ENCODE measurements at places on chromosomes 7 and 10.
A peak's percentile ranks its signal among the peaks of the same experiment; 100 is the strongest.

GRCh38 chr7:101410743-101411507, 48.2 kb downstream of the COL26A1 start:
- peak; percentile 83 for DNase-seq

DNA sequence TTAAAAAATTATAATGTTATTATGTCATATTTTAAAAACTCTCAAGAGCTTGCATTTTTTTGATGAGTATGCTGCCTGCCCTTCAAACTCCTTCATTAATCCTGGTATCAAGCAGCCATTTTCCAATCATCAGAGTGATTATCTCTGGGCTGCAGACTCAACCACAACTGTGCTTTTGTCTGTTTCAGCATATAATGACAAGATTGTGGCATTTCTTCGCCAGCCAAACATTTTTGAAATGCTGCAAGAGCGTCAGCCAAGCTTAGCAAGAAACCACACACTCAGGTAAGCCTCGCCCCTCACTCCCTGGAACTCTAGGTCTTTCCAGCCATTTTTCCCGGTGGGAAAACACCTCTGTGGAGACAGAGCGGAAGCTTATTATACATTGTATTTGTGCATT, 90.0 kb upstream of the STK17A start:
- DNase-seq = no peak

- no peak for DNase-seq
Measured at GRCh38 chr7:18405726-18406125, 89.8 kb upstream of the HDAC9 start.

GRCh38 chr10:101745074-101745696, 30.7 kb downstream of the FGF8 start:
- DNase-seq = no peak

- DNase-seq = no peak
Measured at GRCh38 chr10:43965033-43965917, 316.6 kb upstream of the ZNF32 start.

GRCh38 chr10:114544045-114544659, 113.9 kb downstream of the ABLIM1 start:
- no peak for DNase-seq

DNA sequence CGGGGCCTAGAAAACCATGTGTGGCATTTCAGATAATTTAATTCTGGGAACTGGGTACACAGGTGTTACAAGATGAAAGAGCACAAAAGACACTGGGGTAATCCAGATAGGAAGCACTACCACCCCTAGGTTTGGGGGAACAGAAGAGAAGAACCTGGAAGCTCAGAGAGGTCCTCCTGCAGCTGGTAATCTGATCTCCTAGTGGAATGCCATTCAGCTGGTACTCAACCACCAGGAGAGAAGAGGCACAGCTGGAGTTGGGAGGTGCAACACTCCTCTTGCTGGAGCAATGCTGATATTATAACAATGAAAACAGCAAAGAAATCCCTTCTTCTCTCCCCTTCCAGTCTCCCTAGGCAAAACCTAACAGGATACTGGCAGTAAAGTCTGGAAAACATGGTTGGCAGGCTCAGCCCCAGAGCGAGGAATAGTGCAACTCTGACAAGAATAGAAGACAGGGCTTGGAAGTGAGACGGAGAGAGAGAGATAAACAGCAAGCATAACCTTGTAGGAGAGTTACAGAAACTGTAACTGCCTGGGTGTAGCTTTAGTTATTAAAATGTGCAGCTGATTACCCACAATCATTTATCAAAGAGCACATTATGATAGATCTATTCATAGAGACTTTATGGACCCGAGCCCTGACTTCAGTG, 35.0 kb downstream of the NRF1 start:
- DNase-seq = no peak

GRCh38 chr7:1460821-1461645, 1.8 kb upstream of the MICALL2 start:
- DNase-seq = no peak

GRCh38 chr7:19958309-19958896, 185.0 kb upstream of the TMEM196 start:
- DNase-seq = no peak

- DNase-seq = no peak
Measured at GRCh38 chr7:113085781-113086390, 741 bp downstream of the GPR85 start.

GRCh38 chr7:2237109-2237602, 4.4 kb upstream of the MAD1L1 start:
- DNase-seq = no peak

DNA sequence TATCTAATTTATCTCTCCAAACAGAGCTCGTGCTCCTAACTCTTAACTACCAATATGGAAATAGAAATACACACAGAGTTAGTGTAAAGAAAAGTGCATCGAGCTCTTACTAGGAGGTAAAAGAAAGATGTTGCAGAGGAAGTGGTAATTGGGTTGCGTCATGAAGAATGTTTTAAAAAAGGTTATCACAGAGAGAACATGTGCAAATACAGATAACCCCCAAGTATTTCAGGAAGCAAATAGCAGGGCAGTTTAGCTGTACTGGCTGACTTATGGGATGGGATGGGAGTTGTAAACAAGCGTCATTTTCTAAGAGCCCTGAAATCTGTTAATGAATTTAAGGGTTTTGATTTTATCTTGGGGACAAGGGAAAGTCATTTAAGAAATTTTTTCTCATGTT, 153.9 kb downstream of the AGMO start:
- no peak for DNase-seq

DNA sequence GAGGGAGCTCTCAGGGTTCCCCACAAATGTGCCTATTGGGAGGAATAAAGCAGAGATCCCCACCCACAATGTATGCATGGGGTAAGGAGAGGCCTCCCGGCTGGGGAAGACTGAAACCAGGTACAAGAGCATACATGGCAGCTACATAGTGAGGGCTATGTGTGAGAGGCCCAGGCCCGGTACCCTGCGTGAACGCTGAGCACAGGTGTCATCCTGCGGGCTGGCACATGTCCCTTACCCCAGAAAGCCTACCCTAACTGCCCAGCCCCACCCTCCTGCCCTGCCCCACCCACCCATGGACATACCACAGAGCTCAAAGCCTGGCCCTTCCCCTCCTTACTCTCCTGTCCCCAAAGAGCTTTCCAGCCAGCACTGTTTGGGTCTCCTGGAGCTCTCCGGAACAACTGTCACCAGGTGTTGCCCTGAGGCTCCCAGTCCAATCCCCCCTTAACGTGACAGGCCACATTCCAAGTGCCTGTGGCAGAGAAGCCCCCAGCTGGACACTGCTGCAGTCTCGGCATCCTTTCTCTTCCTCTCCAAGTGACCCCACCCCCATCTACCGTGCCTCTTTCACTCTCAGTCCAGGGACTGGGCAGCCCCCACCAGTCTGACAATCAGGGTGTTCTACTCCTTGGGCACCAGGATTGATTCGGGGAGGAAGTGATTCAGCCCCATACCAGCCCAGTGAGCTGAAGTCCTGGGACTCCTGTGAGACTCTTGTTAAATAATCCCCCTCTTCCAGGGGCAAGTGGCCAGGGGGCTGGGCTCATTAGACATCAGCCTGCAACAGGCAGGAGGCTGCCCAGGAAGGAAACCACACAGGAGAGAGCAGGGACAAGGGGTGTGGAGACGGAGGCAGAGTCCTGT, 19.6 kb downstream of the GRID1 start:
- DNase-seq = no peak

GRCh38 chr10:50613150-50613549, 10.6 kb downstream of the SGMS1 start:
- no peak for DNase-seq

DNA sequence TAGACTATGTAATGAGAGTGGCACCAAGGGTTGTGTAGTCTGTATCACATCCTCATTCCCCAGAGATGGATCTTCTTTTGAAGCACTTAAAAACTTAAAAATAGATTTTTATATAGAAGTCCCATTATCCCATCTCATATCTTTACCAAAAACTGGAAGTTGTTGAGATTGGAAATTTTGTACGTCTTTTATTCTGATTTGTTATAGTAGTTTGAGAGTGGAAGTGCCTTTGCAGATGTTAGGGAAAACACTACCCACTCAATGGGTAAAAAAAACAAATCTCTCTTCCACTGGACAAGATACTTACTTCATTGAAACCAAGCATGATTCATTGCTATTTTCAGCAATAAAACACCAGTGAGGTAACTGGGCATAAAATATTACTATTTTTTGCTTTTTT, 184.4 kb downstream of the MACC1 start:
- DNase-seq = no peak

- no peak for DNase-seq
Measured at GRCh38 chr10:6030217-6030616, 31.9 kb downstream of the IL2RA start.

DNA sequence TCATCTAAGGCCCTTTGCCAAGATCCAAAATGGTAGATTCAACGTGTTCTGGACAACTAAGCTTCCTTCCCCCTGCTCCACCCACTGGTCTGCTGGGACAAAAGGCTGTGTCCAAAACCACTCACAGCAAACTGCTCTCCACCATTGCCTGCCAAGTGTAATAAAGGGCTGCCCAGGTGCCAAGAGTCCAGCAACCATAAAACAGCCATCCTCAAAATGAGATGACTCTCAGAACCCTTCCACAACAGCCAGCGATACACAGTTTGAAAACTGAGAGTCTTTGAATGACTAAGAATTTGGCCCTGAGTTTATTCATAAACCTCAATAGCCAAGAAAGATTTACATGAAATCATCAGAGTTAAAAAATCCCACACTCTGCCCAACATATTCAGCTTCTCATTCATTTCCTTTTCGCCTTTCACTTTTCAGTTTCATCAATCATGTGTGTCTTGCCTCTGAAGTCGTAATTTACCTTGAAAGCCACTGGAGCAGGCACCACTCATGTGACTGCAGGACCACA, 658.1 kb upstream of the MGMT start:
- no peak for DNase-seq

- peak; percentile 59 for DNase-seq
Measured at GRCh38 chr7:34838329-34838728, 180.3 kb downstream of the NPSR1 start.

- DNase-seq = no peak
Measured at GRCh38 chr7:123616223-123616622, 14.6 kb downstream of the ASB15 start.

DNA sequence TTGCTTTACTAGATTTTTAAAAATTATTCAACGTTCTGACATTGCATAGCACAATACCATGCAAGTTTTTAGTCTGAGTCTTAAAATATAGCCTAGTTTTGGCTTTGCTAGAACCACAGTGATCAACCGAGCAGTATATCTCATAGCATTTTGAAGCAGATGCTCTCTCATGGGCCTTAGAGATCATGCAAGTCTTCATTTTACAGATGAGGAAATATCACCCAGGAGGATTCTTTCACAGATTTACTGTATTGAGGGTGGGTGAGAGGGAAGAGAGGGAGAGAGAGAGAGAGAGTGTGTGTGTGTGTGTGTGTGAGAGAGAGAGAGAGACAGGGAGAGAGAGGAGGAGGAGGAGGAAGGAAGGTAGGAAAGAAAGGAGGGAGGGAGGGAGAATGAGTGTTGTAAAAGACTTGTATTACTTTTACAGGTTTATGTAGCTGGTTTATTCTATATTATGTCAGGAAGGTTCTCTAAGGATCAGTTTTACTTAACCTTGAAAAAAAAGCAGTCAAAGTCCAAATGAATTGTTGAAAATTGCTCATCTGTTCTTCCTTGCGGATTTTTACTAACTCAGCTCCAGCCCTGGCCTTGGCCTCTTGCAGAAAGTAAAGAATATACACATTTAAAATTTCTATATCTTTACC, 14.2 kb upstream of the NPTX2 start:
- DNase-seq = no peak

- no peak for DNase-seq
Measured at GRCh38 chr7:107686816-107687387, 26.3 kb downstream of the SLC26A4 start.

DNA sequence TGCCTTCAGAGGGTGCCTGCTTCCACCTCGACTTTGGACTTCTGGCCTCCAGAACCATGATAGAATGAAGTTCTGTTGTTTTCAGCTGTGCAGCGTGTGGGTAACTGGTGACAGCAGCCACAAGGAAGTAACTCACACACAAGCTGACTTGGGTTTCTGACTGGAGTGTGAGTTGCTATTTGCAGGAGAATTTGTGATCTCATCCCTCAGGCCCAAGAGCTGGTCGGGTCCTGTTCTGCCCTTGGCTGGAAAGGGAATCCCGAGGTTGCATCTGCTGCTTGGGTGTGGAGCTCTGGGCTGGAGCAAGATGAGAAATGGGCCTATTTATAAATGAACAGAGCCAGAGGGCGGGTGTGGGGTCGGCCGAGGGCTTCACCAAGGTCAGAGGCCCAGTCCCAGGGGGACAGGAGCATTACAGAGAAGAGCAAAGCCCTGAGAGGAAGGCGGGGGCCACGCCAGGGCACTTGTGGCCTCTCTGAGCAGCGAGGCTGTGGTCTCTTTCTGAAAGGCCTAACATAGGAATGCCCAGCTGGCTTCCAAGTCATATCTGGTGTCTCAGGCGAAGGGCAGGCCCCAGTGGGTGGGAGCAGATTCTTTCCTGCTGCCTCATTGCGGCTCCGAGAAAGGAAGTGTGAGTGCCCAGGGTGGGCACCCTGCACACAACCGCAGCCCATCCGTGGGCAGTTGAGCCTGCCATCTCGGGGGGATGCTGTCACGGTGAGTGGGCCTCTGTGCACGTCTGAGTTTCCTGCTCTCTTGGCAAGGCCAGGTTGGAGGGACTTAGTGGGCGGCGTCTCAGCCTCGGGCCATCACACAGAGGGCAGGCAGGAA, 26.5 kb upstream of the C10orf71 start:
- DNase-seq = peak; percentile 27

DNA sequence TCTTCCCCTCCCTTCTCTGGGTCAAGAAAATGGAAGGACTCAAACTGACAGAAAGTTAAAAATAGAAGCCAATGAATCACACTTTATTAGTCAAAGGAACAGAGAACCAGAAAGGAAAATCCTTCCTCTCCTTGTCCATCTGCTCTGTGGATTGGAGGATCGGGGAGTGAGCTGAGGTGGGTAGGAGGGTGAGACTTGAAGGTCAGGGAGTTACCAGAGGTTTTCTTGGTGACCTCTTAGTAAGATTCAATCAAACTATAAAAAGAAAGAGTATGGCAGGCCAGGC, 12.2 kb downstream of the TLX1 start:
- no peak for DNase-seq

DNA sequence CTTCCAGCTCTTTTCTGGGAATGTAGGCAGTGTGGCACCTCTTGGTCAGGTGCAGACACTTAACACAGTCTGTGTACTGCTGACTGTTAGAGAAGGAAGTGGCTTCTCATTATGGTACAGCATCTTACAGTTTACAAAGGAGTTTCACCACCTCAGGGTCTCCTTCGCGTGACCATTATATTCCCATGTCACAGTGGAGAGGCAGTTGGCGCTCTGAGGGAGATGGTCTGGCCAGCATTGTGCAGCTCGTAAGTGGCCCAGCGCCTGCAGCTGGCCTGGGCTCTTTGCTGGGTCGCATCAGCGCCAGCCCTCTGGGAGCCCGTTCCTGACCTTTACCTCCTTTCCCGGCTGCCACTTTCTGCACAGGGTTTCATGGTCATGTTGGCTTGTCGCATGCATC, 15.4 kb downstream of the TSPAN15 start:
- DNase-seq = no peak

- no peak for DNase-seq
Measured at GRCh38 chr7:131110297-131111080, 217.2 kb upstream of the MKLN1 start.

- DNase-seq = no peak
Measured at GRCh38 chr10:119414081-119414611, 128.4 kb downstream of the RGS10 start.

- no peak for DNase-seq
Measured at GRCh38 chr10:77420947-77421523, 216.6 kb downstream of the KCNMA1 start.
